ENCODE measurements at places on chromosomes 13 and 19. TPM values are rescaled to one million over a fixed set of nuclear protein-coding genes. Genes with fewer than 3 reads are reported as not detected.

GRCh38 chr19:44280916-44281315 is 21.2 kb downstream of the ZNF233 start:
- DNase-seq: no peak
- H3K27me3 ChIP-seq: no peaks in the 10 kb centered on the region
- no peaks in the 10 kb centered on the region for H3K36me3 ChIP-seq
- H3K27ac ChIP-seq: no peak overlapping the region
- no peak overlapping the region for H3K4me3 ChIP-seq
- H3K4me1 ChIP-seq: no peaks in the 10 kb centered on the region

DNA sequence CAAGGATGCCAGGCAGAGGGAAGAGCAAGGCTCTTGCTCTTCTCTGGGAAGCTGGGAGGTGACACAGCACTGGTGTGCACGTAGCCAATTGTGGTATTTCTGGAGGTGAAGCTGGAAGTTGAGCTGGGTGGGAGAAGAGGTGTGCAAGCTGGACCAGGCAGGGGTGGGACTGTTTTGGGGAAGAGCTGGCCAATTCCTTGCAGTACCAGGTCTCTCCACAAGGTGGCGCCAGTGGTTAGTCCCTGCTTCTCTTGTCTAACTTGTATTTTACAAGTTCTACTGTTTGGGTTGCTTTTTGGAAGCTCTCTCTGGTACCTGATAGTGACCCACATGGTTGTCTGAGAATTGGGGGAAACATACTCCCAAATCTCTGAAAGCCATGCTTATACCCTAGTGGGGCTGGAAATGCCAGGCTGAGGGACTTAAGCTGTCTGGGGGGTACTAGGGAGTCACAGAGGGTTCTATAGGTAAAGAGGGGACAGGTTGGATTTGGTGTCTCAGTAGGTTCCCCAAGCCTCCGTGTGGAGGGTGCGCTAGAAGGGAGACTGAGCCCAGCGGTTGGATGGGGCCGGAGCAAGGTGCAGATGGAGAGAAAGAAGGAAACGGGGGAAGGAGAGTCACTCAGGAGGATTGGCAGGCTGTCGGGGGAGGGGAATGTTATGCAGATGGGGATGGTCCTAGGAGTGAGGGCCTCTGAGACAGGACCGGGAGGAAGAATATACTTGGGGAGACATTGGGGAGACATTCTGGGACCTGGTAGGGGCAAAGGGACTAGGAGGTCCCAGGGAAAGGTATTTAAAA is 3.0 kb downstream of the HPN start:
- H3K4me3 ChIP-seq: no peak overlapping the region
- DNase-seq: no peak
- H3K27ac ChIP-seq: no peak overlapping the region
- no peaks in the 10 kb centered on the region for H3K27me3 ChIP-seq
- no peaks in the 10 kb centered on the region for H3K36me3 ChIP-seq
- no peaks in the 10 kb centered on the region for H3K4me1 ChIP-seq

Gene C19orf81
- not detected for total RNA-seq

- no peaks in the 10 kb centered on the region for H3K36me3 ChIP-seq
- H3K27me3 ChIP-seq: no peaks in the 10 kb centered on the region
- H3K4me3 ChIP-seq: no peak overlapping the region
- no peak overlapping the region for H3K27ac ChIP-seq
Observed at GRCh38 chr13:58528351-58528750, 896.8 kb downstream of the PCDH17 start.

- no peaks in the 10 kb centered on the region for H3K36me3 ChIP-seq
- H3K27ac ChIP-seq: no peak overlapping the region
- H3K27me3 ChIP-seq: no peaks in the 10 kb centered on the region
- peaks cover 8% of the 10 kb centered on the region for H3K4me1 ChIP-seq
- no peak overlapping the region for H3K4me3 ChIP-seq
Observed at GRCh38 chr19:40193587-40193849, 2.3 kb downstream of the MAP3K10 start.

GRCh38 chr13:18996627-18997051 is 185.0 kb downstream of the TUBA3C start:
- no peak overlapping the region for H3K27ac ChIP-seq
- DNase-seq: no peak
- H3K4me3 ChIP-seq: no peak overlapping the region
- H3K4me1 ChIP-seq: no peaks in the 10 kb centered on the region

Gene NXNL1
- not detected for total RNA-seq

Gene VSTM1
- total RNA-seq: not detected

Gene OR2Z1
- not detected for total RNA-seq

- H3K4me3 ChIP-seq: no peak overlapping the region
- H3K27ac ChIP-seq: no peak overlapping the region
- DNase-seq: no peak
- peaks cover 7% of the 10 kb centered on the region for H3K27me3 ChIP-seq
- H3K36me3 ChIP-seq: no peaks in the 10 kb centered on the region
- H3K4me1 ChIP-seq: peaks cover 13% of the 10 kb centered on the region
Observed at GRCh38 chr19:9940778-9941177, 4.5 kb upstream of the OLFM2 start.

GRCh38 chr13:101393140-101393539 is 23.2 kb downstream of the NALCN start:
- DNase-seq: no peak
- H3K4me3 ChIP-seq: no peak overlapping the region
- H3K36me3 ChIP-seq: no peaks in the 10 kb centered on the region
- no peak overlapping the region for H3K27ac ChIP-seq
- peaks cover 10% of the 10 kb centered on the region for H3K4me1 ChIP-seq

GRCh38 chr13:35475212-35475959 is 1.1 kb downstream of the MAB21L1 start:
- peak overlapping the region; percentile 53 for H3K4me3 ChIP-seq
- H3K27me3 ChIP-seq: peaks cover 5% of the 10 kb centered on the region
- DNase-seq: peak; percentile 47
- H3K4me1 ChIP-seq: no peaks in the 10 kb centered on the region

DNA sequence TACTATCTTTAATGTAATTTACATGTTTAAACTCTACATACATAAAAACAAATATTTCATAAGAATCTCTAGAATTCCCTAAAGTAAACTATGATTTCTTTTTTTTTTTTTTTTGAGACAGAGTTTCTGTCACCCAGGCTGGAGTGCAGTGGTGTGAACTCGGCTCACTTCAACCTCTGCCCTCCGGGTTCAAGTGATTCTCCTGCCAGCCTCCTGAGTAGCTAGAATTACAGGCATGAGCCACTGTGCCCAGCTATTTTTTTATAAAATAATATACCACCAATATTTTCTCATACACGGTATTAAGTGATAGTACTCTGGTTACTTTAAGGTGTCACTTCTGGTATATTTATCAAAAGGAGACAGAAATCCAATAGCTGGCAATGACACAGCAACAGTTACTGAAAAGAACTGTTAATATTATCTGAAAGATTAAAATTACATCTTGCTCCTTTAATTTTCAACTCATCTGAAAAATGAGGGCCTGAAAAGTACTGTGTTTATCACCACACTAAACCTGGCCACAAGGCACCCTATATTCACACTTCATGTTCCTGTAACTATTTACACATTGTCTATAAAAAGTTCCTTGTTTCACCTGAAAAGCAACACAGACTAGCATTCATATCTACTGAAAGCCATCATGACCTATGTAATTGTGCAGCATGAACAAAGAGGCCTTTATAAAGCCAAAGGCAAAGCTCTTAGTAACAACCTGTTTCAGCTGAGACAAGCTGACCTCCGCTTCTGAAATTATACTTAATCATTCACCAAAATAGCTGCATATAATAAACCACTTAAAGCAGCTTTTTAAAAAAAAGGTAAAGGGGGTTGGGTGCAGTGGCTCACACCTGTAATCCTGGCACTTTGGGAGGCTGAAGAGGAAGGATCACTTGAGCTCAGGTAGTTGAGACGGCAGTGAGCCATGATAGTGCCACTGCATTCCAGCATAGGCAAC is 106.1 kb downstream of the SLC25A15 start:
- no peaks in the 10 kb centered on the region for H3K36me3 ChIP-seq
- no peak for DNase-seq
- no peaks in the 10 kb centered on the region for H3K4me1 ChIP-seq
- H3K27me3 ChIP-seq: no peaks in the 10 kb centered on the region
- no peak overlapping the region for H3K27ac ChIP-seq
- H3K4me3 ChIP-seq: no peak overlapping the region

GRCh38 chr13:46181840-46182490 is at the start of gene LCP1:
LCP1 (minus strand) TSS chr13:46182177; CDS start chr13:46159662, 22,515 bp downstream.
- no peaks in the 10 kb centered on the region for H3K27me3 ChIP-seq
- no peaks in the 10 kb centered on the region for H3K36me3 ChIP-seq

DNA sequence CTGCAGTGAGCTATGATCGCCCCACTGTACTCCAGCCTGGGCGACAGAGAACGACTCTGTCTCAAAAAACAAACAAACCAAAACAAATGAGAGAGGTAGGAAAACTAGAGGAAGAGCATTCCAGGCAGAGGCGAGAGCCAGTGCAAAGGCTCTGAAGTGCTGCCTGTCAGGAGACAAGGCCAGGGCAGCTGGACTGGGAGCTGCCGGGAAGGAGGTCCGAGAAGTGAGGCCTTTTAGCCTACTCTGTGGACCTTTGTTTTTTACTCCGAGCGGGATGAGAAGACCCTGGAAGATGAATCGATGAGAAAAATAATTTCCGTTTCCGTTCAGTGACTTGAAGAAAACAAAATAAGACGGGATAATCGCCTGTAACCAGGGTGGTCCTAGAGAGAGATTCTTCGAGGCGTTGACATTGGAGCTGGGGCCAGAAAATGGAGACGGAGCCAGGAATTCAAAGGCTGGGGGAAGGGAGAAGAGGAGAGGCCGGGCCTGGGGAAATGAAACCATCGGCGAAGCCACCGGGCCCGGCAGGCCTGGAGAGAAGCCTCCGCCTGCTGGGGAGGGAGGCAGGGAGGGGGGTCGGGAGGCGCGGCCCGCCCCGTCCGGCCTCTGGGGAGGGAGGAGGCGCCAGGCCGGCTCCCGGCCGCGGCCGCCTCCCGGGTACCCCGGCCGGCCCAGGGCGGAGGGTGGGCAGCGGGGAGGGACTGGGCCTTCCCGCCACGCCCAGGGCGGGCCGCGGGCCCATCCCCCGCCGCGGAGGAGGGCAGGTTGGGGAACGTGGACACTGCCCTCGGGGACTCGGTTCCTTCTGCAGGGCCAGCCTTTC is 7.8 kb upstream of the SERTAD1 start:
- peak overlapping the region; percentile 35 for H3K4me3 ChIP-seq
- no peaks in the 10 kb centered on the region for H3K36me3 ChIP-seq
- no peaks in the 10 kb centered on the region for H3K27me3 ChIP-seq
- H3K4me1 ChIP-seq: peaks cover 26% of the 10 kb centered on the region
- H3K27ac ChIP-seq: peak overlapping the region; percentile 88

Gene POGLUT2
- 115 TPM for total RNA-seq

DNA sequence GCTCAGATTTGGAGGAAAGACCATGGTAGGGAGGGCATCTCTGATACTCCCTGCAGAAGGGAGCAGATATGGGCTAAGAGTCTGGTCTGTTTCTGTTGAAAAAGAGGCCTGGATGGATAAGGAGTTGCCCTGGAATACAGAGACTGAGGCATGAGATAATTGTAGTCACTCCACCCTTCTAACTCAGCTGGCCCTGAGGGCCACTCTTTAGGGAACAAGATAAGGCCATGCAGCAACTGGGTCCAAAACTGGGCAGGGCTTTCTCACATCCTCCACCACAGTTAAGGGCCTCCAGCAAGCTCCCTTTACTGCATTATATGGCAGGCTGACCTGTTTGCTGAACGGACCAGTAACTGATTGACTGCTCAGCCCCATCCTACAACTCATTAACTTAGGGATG is 1.3 kb downstream of the ZNF749 start:
- no peak overlapping the region for H3K27ac ChIP-seq
- H3K4me1 ChIP-seq: peaks cover 8% of the 10 kb centered on the region
- H3K36me3 ChIP-seq: peaks cover 25% of the 10 kb centered on the region
- H3K27me3 ChIP-seq: no peaks in the 10 kb centered on the region
- H3K4me3 ChIP-seq: no peak overlapping the region
- no peak for DNase-seq

- peak overlapping the region; percentile 85 for H3K4me3 ChIP-seq
- peaks cover 21% of the 10 kb centered on the region for H3K4me1 ChIP-seq
- peak overlapping the region; percentile 34 for H3K27ac ChIP-seq
- H3K27me3 ChIP-seq: no peaks in the 10 kb centered on the region
Observed at GRCh38 chr19:45508861-45509691, 1.8 kb downstream of the VASP start.

- peak within 1 kb of the TSS; percentile 39 for H3K4me3 ChIP-seq
- no peaks in the 10 kb centered on the region for H3K4me1 ChIP-seq
- no peaks in the 10 kb centered on the region for H3K36me3 ChIP-seq
- peak within 1 kb of the TSS; percentile 59 for H3K27ac ChIP-seq
- DNase-seq: peak; percentile 87
Observed at GRCh38 chr19:48746738-48747575, at the start of gene IZUMO1. IZUMO1 (minus strand) TSS chr19:48746909; CDS start chr19:48745859, 1,050 bp downstream.

DNA sequence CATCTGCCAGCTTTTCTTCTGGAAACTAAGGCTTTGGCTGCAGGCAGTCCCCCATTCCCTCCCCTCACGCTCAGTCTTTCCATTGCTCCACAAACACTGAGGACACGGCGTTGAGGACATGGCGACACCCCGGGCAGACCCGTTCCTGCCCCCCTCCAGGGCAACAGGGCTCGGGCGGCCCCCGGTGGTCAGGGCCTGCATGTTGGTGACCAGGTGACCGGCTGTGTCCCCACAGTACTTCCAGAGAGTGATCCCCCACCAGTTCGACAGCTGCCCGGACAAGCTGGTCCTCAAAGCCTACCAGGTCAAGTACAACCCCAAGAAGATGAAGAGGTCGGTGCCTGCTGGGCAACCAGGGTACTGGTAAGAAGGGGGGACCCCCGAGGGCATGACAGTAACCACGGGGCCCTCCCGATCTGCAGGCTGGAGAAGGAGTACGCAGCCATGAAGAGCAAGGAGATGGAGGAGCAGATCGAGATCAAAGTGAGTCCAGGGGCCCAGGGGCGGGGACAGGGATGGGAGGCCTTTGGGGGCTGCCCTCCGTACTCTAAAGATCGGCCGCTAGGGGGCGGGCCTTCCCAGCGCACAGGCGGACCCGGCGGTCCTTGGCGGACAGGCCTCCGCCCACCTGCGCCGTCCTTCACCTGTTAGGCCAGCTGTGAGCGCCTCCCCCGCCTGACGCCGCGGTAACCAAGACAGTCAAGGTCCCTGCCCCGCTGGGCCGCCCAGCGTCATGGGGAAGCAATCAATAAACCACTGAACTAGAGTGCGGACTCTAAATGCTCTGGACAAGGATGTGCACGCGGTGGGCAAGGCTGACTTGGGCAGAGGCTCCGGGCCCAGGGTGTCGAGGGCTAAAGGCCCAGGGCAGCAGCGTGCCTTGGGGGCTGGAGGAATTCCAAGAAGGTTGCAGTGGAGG is 21.1 kb downstream of the PRR36 start:
- DNase-seq: peak; percentile 68
- no peak overlapping the region for H3K4me3 ChIP-seq
- no peak overlapping the region for H3K27ac ChIP-seq
- H3K4me1 ChIP-seq: no peaks in the 10 kb centered on the region

GRCh38 chr13:27124571-27124970 is 47.0 kb downstream of the USP12 start:
- no peaks in the 10 kb centered on the region for H3K36me3 ChIP-seq
- H3K27ac ChIP-seq: no peak overlapping the region
- no peak overlapping the region for H3K4me3 ChIP-seq
- no peaks in the 10 kb centered on the region for H3K27me3 ChIP-seq
- no peak for DNase-seq
- peaks cover 13% of the 10 kb centered on the region for H3K4me1 ChIP-seq

All from SJSA1 (cell line).